K562 (cell line): ENCODE measurements at places on chromosomes 5 and 9. TPM values are rescaled to one million over a fixed set of nuclear protein-coding genes. Genes with fewer than 3 reads are reported as not detected.

INSL6 gene
- total RNA-seq, result not detected in 2 replicates

TRIP13 gene
- 50.0 and 53.2 TPM in 2 replicates for total RNA-seq

CXXC5 gene
- total RNA-seq, result 79.3 and 87.8 TPM in 2 replicates

SPATA6L gene
- total RNA-seq, result not detected in 2 replicates

DDX4 gene
- total RNA-seq, result not detected in 2 replicates

RRAGA gene
- total RNA-seq, result 30.7 TPM in 2 replicates

NUTM2F gene
- not detected in 2 replicates for total RNA-seq

GRXCR2 gene
- total RNA-seq, result not detected in 2 replicates

CAMK4 gene
- 0.27 and 0.35 TPM in 2 replicates for total RNA-seq

ANKDD1B gene
- total RNA-seq, result 0.18 and 0.25 TPM in 2 replicates

ERMP1 gene
- 12.0 and 14.5 TPM in 2 replicates for total RNA-seq

CYSRT1 gene
- total RNA-seq, result 0.22 and 0.60 TPM in 2 replicates

SPATA31D4 gene
- not detected in 2 replicates for total RNA-seq

SPINK6 gene
- total RNA-seq, result not detected in 2 replicates

GSN gene
- 9.0 and 9.6 TPM in 2 replicates for total RNA-seq

CDKN2B gene
- total RNA-seq, result not detected in 2 replicates

PCDHA1 gene
- total RNA-seq, result not detected in 2 replicates

GMCL2 gene
- not detected in 2 replicates for total RNA-seq

GRIN3A gene
- total RNA-seq, result not detected in 2 replicates

RASEF gene
- total RNA-seq, result 0.13 and 0.20 TPM in 2 replicates

TAF11L5 gene
- 0.53 TPM in 1 of 2 replicates, not detected in the other for total RNA-seq

PTGES gene
- total RNA-seq, result not detected in 2 replicates

RANBP3L gene
- not detected in 2 replicates for total RNA-seq

SLC34A3 gene
- not detected in 2 replicates for total RNA-seq

ASS1 gene
- 3.7 TPM in 2 replicates for total RNA-seq

PRXL2C gene
- 13.4 and 15.2 TPM in 2 replicates for total RNA-seq

PCDHA9 gene
- total RNA-seq, result not detected in 2 replicates

CDC20B gene
- not detected in 2 replicates for total RNA-seq

ST6GALNAC6 gene
- total RNA-seq, result 17.3 and 18.7 TPM in 2 replicates

PALM2AKAP2 gene
- total RNA-seq, result not detected in 2 replicates

PCDHGB6 gene
- total RNA-seq, result 0.11 TPM in 2 replicates

C5 gene
- 0.42 and 0.56 TPM in 2 replicates for total RNA-seq
